Prostate gland (tissue), 2 donors: ENCODE measurements at places on chromosomes 11 and 22. TPM values are rescaled to one million over a fixed set of nuclear protein-coding genes. Genes with fewer than 3 reads are reported as not detected.

Gene MFNG
- total RNA-seq, result 4.4 TPM

Gene OR5T3
- not detected for total RNA-seq

DNA sequence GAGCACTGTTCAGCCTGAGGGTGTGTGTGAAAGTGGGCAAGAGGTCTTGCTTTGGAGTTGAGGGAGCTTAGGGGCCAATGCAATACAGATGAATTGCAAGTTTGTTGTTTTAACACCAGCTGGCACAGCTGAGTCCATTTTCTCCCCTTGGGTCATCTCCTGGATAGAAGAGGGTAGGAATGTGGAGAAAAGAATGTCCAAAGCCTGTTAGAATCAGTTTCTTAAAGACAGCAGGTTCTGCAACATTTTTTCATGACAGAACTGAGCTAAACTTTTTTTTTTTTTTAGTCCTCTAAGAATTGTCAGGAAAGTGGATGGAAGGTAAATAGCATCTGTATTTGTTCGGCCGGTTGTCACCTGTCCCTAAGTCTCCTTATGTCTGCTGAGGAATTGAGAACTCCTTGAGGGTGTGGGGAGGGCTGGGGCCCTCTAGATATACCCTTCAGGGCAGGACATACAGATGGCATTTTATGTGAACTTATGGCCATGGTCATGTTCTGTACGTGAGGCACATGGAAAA, 211.1 kb upstream of the CADM1 start:
- no peak for DNase-seq
- H3K4me3 ChIP-seq, result no peak overlapping the region
- H3K36me3 ChIP-seq, result no peaks in the 10 kb centered on the region
- H3K4me1 ChIP-seq, result no peaks in the 10 kb centered on the region
- no peak overlapping the region for H3K27ac ChIP-seq

DNA sequence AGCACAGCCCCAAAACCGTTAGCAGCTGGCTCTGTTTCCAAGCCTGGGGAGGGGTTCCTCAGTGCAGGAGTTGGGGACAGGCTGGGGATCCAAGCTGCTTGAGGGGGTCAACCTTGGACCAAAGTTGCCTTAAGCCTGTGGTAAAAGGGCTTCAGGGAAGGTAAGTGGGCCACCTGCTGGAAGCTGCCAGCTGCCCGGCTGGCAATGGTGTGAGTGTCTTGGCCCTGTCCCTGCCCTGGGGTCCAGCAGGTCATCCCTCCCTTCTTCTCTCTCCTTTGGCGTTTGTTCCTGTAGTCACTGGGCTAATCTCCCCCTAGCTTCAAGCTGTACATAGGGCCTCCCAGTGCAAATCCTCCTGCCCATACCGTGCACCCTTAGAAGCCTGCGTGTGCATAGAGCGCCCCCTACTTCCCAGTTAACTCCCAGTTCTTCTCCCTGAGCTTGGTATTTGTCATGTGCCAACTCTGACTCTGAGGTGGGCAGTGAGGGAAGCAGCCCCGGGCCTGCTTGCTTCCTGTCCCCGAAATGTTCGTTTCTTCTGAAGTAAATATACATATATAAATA, 4.4 kb downstream of the TMEM258 start:
- no peaks in the 10 kb centered on the region for H3K27me3 ChIP-seq
- H3K4me3 ChIP-seq, result no peak overlapping the region
- no peak overlapping the region for H3K27ac ChIP-seq
- no peak for DNase-seq
- peaks cover 21% of the 10 kb centered on the region for H3K36me3 ChIP-seq

DNA sequence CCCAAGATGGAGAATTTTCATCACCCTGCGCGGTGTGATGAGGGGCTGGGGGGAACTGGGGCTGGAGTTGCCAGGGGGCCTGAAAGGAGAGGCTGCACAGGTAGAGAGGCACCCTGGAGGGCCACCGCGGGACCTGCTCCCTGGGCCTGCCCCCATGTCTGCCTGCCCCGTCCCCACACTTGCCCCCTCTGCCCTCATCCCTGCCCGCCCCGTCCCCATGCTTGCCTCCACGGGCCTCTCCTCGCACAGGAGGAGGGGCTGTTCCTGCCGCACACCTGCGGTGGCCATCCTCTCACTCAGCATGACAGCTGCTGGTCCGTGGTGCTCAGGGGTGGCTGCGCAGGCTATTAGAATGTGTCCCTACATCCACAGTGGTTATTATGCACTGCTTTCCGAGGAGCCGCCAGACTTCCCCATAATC, 43.5 kb downstream of the LINC01488 start:
- H3K4me1 ChIP-seq, result no peaks in the 10 kb centered on the region
- H3K36me3 ChIP-seq, result no peaks in the 10 kb centered on the region
- H3K27ac ChIP-seq, result no peak overlapping the region
- H3K4me3 ChIP-seq, result no peak overlapping the region
